Non-pigmented ciliary epithelial cell (primary cell): ENCODE measurements at places on chromosomes 4 and X.

DNA sequence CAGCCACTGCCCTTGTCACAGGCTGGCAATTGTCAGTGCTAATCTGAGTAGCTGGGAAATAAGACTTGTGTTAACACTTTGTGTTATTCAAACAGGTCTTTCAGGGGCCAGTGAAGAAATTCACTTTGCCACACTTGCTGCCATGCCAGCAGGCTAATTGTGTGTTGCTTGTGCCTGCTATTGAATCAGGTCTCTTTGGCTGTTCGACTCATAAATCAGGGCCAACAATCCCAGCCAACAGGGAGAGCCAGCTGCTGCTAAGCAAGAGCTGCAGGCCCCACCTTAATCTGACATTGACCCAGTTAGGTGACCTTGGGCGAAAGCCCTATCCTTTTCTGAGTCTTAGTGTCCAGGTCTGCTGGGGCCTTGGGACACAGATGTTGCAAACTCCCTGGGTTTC, 28.1 kb upstream of the MAMLD1 start:
- DNase-seq, result no peak

DNA sequence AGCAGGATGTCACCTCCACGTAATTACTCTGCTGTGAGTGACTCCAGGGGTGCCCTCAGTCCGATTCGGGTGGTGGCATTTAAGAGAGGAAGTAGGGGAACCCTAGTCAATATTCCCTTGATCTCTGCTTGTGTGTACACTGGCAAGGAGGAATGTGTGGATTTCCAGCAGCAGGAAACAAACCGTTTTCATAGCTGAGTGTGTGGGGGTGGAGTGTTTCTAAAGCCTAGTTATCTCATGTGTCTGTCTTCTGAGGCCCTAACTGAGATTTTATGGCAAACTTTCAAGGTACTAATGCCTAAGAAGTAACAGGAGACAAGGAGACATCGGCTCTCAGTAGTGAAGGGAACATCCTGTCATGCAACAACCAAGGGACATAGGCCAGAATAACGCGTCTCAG, 6.6 kb upstream of the CLDN24 start:
- DNase-seq, result no peak

GRCh38 chrX:41785685-41786084, 61.7 kb downstream of the GPR82 start:
- no peak for DNase-seq

- no peak for DNase-seq
These were observed 16.3 kb upstream of the GLOD5 start for GRCh38 chrX:48745222-48745621.

DNA sequence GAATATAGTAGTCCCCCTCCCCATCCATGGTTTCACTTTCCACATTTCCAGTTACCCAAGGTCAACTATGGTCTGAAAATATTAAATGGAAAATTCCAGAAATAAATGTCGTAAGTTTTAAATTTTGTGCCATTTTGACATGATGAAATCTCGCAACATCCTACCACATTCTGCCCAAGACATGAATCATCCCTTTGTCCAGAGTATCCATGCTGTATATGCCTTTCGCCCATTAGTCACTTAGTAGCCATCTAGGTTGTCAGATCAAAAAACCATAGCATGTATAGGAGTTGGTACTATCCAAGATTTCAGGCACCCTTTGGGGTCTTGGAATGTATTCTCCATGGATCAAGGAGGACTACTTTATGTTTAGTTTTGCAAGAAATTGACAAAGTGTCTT, 8.3 kb downstream of the PRRG1 start:
- no peak for DNase-seq

GRCh38 chrX:42119076-42119475, 195.7 kb upstream of the CASK start:
- peak; percentile 19 for DNase-seq

GRCh38 chr4:30385650-30386049, 334.5 kb upstream of the PCDH7 start:
- no peak for DNase-seq

GRCh38 chr4:26081795-26082498, 167.9 kb downstream of the SMIM20 start:
- no peak for DNase-seq

DNA sequence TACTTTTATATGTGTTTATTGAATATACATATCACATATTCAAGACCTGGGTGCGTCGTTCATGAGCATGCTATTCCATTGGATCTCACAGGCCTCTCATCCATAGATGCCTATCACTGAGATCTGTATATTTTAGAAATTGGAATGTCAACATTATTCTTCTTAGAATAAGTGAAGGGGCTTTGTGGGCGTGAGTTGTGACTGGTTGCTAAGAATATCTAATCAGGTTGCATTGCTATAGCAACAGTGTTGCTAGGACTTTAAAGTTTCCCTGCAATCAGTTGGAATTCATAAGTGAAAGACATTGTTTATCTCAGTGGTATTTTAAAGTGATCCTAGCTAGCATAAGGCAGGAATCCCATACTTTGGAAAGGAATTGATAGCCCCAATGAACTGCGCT, 36.7 kb upstream of the ANK2 start:
- no peak for DNase-seq

DNA sequence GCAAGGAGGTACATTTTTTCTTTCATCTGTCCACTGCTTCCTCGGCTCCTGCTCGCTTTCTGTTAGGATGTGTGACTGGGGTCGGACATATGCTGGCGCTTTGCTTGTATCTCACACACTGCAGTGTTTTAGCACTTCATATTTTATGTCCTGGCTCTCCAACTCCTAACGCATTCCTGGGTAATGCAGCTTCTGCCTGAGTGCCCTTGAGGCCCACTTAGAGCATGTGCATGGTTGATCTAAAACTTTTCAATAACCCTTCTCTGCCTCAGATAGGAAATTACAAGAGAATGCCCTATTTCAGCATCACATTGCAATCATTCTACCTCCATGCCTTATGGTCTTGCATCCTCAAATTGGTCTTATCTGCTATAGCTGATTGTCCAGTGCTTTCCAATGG, 65.3 kb downstream of the NEIL3 start:
- DNase-seq, result no peak

DNA sequence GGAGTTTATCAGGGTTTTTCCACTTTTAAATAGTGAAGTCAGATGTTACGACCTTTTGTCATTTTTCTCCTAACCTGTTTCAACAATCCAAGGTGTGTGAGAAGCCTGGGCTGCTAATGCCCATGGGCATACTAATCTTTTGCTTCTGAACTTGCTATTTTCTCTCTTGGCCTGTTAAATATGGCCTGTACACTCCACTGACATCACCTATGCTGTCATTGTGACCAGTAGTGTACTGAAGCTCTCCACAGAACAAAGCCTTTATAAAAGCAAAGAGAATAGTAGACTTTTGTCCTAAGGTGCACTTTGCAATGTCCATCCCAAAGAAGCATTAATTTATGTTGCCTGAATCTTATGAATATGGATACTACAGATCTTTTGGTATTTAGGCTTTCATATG, 1490.5 kb downstream of the STIM2 start:
- no peak for DNase-seq

DNA sequence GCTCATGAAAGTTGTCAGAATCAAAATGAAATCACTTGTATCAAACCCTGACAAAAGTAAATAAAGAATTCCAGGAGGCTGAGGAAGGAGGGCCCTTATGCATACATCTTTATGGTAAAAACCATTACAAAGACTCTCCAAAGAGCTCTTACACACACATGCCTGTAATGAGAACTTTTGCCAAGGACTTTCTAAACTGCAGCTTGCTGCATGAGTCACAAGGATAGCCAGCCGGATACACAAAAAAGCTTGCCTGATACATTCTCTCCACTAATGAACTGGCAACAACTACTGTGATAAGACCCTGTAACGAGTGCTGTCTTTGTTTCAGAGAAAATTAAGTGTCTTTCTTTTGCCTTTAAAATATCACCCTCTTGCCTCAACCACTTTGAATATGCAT, 618.1 kb downstream of the PPP4R3C start:
- DNase-seq, result no peak

- DNase-seq, result no peak
These were observed 119.8 kb upstream of the ATP6AP2 start for GRCh38 chrX:40460926-40461325.

- no peak for DNase-seq
These were observed 934.6 kb upstream of the GRID2 start for GRCh38 chr4:91369116-91369515.

GRCh38 chr4:125382995-125383394, 68.2 kb downstream of the FAT4 start:
- DNase-seq, result no peak

DNA sequence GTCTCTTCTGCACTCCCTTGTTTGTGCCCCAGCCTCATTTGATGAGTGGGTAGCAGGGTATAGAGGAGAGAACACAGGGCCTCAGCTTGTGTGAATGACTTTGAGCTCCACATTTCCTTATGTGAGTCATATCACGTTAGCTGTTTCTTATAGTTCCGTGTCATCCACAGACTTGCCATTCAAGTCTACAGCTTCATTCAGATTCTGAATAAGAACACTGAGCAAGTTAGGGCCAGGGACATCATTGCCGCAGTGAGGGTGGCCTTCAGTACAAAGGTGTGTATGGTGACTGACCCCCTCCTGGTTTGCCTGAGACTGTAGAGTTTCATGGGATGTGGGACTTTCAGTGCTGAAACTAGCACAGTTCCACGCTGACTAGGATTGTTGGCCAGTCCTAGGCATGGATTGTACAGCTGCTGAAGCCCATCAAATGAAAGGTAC, 23.6 kb downstream of the KLF3 start:
- DNase-seq, result no peak

GRCh38 chrX:109384699-109385098, 97.2 kb downstream of the GUCY2F start:
- DNase-seq, result no peak

DNA sequence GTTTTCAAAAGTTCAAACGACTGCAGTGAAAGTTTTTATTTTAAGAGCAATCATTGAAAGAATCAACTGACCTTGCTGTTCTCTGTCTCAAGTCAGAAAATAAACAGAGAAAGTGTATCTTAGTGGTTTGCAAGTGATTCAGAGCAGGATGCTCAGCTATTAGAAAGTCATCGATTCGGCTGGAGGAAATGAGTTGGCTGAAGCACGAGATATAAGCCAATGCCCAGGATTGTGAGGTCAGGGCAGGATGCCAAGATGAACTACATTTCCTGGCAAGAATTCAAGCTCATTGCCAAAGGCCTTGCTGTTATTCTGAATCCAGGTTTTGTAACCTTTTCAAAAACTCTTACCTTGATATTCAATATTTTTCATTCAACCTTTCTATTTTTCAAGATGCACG, 541.4 kb upstream of the BOD1L1 start:
- peak; percentile 78 for DNase-seq

DNA sequence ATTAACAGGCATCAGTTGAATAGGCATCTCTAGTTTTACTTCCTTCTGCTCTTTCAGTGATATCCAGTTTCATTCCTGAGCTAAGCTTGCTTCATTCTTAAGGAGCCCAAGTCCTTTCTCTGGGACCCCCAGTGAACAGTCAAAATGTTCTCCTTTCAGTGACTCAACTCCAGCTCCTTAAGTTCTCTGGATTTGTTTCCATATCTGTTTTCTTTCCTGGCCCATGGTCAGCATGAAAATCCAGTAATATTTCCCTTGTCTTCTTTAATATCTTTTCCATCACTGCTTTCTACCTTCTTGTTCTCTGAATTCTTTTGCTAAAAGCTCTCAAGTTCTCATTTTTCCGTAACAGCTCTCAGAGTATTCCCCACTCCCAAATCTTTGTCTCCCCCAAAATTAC, 25.5 kb downstream of the ADGRL3 start:
- DNase-seq, result no peak

DNA sequence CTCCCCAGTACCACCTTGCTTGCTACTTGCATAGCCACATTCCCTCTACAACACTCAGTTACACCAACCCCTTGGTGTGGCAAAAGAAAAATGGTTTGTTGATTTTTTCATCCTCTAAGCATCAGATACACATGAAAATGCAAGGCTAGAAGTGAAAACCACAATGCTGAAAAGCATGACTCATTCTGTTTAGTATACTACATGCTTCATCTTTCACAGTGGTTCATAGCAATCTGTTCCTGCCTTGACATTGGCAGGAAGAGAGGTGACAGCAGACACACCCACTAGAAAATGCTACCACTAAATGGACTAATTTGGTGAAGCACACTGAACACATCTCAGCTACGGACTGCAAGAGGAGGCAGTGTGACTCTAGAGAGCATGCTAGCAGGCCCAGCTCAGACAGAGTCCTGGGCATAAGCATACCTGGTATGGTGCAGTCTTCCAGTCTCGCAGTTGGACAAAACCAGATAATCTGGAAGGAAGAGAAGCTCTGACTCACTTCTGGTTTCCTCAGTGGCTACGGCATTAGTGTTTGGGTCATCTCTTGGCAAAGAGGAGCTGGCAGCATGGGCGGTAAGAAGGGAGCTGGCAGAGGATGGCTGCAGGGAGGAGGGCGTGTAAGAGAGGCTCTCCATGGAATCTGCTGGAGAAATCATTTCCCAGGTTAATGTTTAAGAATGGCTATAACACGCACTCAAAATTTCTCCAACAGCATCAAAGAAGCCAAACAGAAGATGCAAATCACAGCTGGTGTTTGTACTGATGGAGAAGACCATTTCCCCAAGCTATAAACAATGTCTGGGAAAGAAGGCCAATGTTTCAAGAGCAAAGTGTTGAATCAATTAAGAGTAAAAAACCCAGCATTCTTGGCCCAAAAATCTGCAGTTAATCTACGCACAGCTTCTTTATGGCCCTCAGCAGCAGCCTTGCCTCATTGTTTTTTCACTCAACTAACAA, 37.8 kb downstream of the GAB3 start:
- no peak for DNase-seq

DNA sequence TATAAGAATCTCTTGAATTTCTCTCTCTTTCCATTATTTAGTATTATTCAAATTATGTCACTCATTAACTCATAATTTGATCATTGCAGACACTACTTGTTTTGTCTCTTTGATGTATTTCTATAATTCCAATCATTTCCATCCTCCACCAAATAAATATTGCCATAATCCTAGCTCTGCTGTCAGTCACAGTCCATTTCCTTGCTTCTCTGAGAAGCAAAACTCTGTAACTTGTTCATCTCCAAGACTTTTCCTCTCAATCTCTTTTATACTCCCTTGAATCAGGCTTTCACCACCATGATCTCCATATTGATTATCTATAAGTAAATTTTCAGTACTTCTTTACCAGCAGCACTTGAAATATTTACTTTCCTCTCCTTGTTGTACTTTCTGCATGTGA, 135.9 kb downstream of the SCLT1 start:
- no peak for DNase-seq

DNA sequence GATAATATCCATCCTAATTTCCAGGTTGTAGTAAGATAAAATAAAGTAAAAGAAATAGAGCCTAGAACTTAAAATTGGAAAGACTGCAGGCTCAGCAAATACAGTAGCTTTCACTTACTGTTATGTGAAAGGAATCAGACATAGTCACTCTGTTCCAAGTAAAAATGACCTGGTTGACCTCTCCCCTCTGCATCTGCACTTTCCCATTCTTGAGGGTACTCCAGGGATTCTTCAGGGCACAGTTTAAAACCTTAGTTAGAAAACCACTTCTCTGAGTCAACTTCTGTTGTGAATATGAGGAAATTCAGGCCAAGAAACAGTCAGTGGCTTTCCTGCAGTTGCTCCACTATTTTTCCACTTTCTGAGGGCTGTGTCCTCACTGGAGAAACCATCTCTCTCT, 42.9 kb downstream of the FRAS1 start:
- no peak for DNase-seq

- DNase-seq, result no peak
These were observed 358.2 kb upstream of the GATB start for GRCh38 chr4:152118819-152119553.

GRCh38 chrX:38660395-38661102, 99.2 kb downstream of the TSPAN7 start:
- no peak for DNase-seq

GRCh38 chr4:9849538-9849920, 68.1 kb downstream of the DRD5 start:
- no peak for DNase-seq

GRCh38 chr4:139242511-139243051, 37.4 kb downstream of the MGARP start:
- DNase-seq, result no peak
